ENCODE measurements at places on chromosomes 4 and X.
A peak's percentile ranks its signal among the peaks of the same experiment; 100 is the strongest.

- no peak for DNase-seq
Measured at GRCh38 chr4:187598196-187598595, 397.4 kb upstream of the ZFP42 start.

GRCh38 chr4:13302876-13303275 is 181.3 kb downstream of the RAB28 start:
- no peak for DNase-seq

DNA sequence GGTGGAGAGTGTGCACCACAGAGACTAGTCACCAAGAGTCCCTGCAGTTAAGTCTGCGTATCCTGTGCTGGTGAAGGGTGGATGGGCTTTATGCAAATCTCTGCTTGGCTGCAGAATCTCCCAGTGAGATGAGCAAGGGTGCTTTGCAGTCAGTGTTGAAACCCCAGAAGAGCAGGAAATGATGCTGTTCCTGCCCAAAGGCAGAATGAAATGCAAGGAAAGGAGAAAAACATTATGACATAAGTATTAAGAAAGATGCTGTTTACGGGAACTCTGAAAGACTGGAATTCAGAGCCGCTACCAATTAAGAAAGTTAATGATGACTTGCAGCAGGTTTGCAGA is 25.4 kb upstream of the ACSL1 start:
- no peak for DNase-seq

- DNase-seq = no peak
Measured at GRCh38 chrX:2689773-2690666, 1.1 kb upstream of the CD99 start.

DNA sequence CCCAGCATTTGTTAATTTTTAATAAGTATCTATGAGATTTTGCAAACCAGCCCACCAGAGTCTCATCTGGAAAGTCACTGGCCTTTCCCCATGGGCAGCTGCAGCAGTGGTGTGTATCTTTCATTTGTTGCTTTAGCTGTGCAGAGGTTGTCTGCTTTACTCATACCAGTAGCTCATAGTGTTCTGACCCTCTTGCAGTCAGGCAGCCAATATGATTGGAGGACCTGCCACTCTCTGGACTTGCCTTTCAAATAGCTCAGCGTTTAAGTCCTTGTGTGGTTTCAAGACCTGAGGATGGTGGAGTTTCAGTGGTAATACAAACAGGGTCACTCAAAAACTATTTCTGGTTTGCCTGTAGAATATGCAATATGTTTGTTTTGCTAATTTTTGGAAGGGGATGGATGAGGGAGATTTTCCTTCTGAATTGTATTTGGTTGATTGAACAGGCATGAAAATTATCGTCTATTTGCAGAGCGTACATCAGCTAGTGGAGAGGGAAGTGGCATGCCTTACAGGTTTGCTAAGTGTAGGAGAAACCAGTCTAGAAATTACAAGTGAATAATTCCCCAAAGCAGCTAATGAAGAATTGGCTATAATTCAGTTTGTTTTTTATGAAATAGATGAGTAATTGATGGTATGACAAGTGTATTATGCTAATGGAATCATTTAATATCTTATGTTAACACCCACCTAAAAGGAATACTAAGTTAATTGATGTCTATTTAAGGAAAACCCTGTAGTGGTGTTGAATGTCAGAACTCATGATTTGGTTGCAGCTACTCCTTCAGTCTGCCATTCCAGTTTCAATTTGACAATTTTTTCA is 8.9 kb downstream of the POLA1 start:
- DNase-seq = no peak

- DNase-seq = no peak
Measured at GRCh38 chr4:51845711-51846110, 2.8 kb downstream of the DCUN1D4 start.

DNA sequence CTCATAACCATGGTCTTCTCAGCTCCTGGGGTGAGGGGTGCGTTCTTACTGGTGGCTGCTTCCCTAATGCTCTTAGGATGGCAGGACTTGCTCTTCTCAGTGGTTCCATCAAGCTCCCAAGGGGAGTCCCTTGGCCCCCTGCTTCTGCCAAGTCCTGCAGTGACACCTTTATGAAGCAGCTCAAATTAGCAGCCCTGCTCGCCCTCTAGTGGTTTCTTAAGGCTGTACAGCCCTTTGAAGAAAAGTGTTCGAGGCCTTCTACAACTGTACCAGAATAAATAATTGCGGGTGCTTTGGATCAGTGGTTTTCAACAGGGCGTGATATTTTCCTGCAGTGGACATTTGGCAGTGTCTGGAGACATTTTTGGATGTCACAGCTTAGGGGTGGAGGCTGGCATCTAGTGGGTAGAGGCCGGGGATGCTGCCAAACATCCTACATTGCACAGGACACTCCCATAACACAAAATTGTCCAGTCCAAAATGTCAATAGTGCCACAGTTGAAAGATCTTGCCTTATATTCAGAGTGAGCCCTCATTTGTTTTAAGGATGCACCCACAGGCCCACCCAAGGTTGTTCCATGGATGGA is 204.7 kb upstream of the S100G start:
- no peak for DNase-seq

DNA sequence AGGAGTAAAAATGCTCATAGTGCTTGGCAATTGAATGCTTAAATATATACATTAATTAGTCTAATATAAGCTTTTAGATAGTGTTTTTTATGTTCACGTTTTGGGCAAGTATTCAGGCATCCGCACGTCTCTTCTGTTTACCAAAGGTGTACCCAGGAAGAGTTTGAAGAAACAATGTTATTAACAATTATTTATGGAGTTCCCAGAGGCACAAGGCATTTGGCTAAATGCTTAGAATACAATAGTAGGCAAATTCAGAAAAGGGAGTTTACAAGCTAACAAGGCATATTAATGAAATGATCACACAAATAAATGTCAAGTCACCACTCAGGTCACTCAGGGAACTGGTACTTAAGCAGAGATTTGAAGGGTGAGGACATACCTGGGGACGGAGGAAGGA is 294.8 kb downstream of the TENM3 start:
- DNase-seq = no peak

- DNase-seq = no peak
Measured at GRCh38 chr4:110357521-110357920, 118.4 kb upstream of the ENPEP start.

DNA sequence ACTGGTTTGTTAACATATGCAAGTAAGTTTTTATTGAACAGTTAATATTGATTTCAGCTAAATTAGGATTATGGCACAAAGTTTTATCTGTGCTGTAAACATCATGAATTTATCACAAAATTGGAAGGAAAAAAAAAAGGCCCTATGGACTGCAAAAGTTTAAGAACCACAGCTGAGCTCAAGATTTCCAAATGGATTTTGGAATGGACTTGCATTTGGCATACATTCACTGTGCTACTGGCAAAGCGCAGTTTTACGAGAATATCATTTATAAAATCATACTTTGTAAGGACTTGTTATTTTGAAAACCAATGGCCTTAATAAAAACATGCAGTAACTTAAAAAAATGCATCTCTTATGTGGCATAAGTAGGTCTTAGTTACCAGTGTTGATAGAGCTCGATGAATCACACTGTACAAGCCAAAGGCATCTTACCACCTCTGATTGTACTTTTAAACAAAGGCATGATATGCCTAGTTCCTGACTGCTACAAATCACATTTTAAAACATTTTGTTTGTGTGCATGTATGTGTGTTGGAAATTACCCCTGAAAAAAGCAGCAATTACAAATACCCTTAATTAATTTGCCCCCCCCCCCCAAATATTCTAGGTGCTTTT is 58.6 kb downstream of the TAB3 start:
- no peak for DNase-seq

- no peak for DNase-seq
Measured at GRCh38 chr4:25211721-25212120, 22.1 kb upstream of the PI4K2B start.

DNA sequence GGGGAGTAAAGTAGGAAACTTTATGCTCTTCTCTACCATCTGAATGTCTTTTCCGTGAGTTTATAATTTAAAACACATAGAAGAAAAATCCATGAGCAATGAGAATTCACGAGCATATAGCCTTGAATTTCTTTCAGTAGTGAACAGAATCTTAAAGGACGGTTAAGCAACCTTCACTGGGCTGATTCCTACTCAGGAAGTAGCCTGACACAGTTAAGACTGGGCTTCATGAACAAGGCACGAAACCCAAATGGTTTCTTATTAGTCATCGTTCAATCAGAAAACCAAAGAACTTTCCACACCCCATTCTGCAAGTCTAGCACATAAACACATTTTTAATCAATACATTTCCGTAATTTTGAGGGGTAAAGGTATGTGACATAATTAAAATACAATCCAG is 95.8 kb downstream of the SH3KBP1 start:
- DNase-seq = no peak

DNA sequence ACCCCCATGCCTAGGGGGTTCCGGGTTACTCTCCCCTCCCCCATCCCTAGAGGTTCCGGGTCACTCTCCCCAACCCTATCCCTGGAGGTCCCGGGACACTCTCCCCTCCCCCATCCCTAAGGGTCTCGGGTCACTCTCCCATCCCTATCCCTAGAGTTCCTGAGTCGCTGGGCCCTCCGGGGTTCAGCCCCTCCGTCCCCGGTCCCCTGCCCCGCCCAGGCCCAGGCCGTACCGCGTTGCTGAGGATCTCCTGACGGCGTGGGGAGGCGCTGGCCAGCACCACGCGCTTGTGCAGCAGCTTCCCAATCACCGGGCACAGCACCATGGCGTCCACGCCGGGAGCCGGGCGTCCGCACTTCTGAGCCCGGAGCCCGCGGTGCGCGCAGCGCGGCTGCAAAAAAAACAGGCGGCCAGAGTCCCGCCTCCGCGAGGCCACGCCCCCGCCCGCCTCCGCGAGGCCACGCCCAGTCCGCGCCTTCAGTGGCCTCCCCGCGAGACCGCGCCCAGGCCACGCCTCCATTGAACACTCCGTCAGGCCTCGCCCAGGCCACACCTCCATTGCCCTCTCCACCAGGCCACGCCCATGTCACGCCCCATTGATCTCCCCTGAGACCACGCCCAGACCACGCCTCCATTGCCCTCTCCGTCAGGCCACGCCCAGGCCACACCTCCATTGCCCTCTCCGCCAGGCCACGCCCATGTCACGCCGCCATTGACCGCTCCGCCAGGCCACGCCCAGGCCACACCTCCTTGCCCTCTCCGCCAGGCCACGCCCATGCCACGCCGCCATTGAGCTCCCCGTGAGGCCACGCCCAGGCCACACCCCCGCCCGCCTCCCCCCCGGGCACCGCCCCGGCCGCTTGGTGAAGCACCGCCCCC is at the start of gene ASMTL:
Gene ASMTL, minus strand, starts transcription at position 394 of the 879 bp plus-strand sequence. Its CDS starts 69 bp downstream, at position 325.
- peak; percentile 100 for DNase-seq

DNA sequence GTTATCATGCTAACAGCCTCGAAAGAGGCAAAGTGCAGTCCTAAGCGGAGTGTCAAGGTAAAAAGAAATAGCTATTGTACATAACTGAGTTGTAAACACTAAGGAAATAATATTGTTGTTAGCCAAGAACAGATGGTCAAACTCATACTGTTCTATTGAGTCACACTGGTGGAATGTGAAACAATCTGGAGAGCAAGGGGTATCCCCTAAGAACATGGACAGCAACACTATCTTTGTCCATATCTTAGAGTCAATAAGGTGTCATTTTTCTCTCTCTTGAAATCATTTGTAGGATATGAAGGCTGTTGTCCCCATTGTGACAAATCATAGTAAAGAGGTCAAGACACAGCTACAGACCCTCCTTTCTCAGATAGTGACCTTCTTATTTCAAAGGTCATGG is 4.5 kb upstream of the PDGFC start:
- no peak for DNase-seq

DNA sequence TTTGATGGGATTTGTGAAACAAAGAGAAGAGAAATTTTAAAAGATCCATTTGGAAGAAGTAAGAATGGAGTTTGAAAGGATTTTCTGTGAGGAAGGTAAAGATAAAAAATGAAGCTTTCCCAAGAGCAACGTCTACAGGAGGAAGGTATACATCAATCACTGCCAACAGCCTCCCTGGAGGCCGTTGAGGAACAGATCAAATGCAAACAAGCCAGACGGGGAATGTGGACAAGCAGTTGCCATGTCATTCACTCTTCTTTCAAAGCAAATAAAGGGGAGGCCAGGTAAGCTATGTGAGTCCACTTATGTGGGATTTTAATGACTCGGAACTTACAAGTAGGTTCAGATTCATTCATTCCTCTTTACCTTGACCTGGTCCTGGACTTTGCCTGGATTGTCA is 1020.5 kb upstream of the AGA start:
- DNase-seq = no peak

DNA sequence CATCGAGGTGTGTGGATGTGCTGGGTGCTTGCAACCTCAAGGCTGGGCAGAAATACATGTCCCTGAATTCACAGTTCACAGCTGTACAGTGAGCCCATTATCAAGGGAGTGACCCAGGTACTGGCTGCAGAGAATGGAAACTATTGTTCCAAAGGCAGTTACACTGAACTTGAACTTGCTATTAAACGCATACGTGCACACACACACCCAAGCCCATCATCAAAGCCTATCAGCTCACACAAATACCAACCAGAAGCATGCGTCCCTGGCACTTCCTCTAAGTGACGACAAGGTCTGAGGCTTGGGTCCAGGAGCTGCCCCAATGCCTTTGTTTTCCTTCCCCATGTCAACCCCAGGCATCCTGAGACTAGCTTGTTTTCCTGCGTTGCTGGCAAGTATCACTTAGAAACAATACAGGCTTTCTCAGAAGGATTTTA is 88.6 kb downstream of the IRF2 start:
- no peak for DNase-seq

DNA sequence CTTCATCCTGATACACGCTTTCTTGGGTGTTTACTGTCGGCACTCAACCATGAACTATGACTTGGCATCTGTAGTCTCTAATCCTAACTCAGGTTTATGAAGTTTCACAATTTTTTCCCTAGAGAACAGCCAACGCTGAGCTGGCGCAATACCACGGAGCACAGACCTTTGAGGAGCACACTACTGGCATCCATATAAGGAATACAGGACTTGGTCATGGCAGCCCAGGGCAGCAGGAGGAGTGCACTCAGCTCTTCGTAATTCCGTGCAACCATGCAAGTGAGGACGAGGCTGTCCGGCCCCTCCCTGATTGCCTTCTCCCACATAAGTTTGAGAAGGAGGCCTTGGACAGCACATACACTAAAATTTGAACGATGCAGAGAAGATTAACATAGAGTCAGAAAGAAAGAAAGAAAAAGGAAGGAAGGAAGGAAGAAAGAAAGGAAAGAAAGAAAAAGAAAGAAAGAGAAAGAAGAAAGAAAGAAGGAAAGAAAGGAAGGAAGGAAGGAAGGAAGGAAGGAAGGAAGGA is 41.0 kb upstream of the PDLIM5 start:
- DNase-seq = peak; percentile 64

- no peak for DNase-seq
Measured at GRCh38 chr4:5917672-5918071, 24.8 kb upstream of the CRMP1 start.
